ENCODE measurements at places on chromosomes 4 and X.

DNA sequence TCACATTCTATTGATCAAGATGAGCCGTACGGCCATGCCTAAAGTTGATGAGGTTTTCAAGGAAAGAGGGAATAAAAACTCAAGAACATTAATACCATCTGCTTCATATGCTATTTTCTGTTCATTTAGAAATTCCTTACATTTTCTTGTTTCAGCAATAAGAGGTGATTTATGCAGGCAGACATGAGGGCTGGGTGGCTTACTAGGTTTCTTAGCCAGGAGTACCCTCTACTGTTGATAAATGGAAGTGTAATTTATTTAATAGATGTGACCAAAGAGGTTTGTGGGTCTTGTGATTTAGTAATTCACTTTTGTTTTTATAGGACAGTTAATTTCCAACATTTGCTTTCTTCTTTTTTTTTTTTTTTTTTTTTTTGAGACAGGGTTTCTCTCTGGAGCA lies 6.4 kb upstream of the SMIM9 start:
- DNase-seq: no peak

DNA sequence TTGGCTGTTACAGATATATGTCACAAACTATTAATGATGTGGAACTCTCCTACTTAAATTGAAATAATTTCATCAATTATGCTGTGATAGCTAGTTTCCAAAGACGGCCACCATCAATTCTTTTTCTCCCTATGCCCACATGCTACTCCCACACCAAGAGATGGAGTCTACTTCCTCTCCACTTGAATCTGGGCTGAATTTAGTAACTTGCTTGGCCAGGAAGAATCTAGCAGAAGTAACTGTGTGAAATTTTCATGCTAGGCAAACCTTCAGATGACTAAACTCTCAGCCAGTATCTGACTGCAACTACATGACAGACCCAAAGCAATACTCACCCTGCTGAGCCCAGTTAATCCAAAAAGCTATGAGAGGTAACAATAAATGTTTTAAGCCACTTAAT lies 3.2 kb downstream of the SEPSECS start:
- DNase-seq: no peak

DNA sequence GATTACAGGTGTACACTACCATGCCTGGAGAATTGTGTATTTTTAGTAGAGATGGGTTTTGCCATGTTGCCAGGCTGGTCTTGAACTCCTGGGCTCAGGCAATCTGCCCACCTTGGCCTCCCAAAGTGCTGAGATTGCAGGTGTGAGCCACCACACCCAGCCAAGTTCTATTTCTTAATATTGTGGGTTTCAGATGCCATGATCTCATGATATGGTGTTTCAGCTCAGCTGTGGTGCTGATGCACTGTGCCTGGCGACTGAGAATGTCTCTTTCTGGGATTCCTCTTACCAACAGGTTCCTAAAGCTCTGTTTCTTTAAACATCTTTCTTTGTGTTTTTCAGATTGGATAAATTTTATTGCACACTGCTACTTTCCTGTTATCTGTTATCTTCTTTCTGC lies 17.3 kb upstream of the NDUFC1 start:
- DNase-seq: no peak

- DNase-seq: no peak
Observed at GRCh38 chr4:146143888-146144287, 31.6 kb upstream of the LSM6 start.

DNA sequence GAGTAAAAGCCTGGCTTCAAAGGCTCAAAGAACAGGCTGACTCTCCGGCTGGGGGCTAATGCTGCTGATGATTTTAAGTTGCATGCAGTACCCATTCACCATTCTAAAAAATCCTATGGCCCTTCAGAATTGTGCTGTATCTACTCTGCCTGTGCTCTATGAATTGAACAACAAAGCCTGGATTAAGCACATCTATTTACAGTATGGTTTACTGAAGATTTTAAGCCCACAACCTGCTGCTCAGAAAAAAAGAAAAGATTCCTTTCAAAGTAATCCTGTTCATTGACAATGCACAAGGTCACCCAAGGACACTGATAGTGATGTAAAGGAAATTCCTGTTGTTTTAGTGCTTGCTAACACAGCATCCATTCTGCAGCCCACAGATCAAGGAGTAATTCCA lies 84.9 kb upstream of the SFRP2 start:
- no peak for DNase-seq

DNA sequence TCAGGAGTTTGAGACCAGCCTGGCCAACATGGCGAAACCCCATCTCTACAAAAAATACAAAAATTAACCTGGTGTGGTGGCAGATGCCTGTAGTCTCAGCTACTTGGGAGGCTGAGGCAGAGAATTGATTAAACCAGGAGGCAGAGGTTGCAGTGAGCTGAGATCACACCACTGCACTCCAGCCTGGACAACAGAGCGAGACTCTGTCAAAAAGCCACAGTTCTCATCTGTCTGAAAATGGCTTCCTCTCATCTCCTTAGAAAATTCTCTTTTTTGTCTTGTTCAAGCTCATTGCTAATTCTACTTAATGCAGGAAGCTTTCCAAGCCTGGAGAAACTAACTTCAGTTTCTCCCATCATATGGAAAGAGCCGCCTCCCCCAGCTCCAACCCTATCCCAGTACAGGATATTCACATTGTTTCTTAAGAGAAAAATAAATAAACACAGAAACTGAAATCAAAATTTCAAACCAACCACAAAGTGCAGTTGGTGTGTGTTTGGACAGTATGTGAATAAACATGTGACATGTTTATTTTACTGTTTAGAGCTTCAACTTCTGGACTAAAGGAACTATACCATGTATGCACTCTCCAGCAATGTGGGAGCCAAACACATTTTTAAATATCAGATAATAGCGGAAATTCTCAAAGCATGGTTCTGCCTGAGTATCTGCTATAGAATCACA lies 55.0 kb upstream of the GAB1 start:
- no peak for DNase-seq

- DNase-seq: no peak
Observed at GRCh38 chr4:57231781-57232180, 121.6 kb upstream of the IGFBP7 start.

DNA sequence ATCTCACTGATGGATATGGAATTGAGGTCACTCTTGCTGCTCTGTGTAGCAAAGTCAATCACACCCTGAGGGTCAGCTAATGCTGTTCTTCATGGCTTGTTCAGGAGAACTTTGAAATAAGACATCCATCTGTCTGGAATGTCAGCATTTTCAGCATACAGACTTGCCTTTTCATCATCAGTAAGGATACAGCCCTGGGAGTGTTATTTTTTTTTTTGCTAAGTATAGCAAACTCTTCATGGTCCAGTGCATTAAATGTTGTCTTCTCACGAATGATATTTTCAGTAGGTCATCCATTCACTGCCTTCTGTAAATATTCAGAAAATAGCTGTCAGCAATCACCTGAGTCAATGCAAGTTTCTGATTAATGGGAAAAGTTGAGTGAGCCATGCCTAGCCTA lies 268.8 kb upstream of the SMIM31 start:
- no peak for DNase-seq
